ENCODE measurements at places on chromosomes 2 and 18.

DNA sequence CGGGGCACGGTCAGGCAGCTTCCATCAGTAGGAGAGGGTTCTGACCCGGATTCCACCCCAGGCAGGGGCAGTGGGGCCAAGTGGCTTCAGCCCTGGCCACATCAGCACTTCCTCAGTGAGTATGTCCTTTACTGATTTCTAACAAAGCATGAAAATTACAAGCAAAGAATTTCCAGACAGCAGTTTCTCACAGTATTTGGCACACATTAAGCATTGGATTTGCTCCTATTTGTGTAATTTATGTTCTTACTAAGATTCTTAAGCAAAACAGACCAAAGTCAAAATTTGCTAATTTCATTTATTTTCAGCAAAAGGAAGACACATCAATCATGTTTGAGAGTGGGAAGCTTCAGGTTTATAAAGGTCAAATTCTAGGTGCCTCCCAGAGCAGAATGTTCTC lies 73.3 kb upstream of the NFATC1 start:
- DNase-seq: no peak

- no peak for DNase-seq
These were observed 73.4 kb downstream of the CCDC150 start for GRCh38 chr2:196712867-196713266.

GRCh38 chr18:23523429-23524212 lies 20.3 kb downstream of the RMC1 start:
- DNase-seq: no peak

- peak; percentile 29 for DNase-seq
These were observed 96.9 kb downstream of the HDAC4 start for GRCh38 chr2:239303711-239304532.

GRCh38 chr2:119197529-119198239 lies 25.9 kb upstream of the STEAP3 start:
- DNase-seq: no peak

GRCh38 chr18:44897411-44897810 lies 216.7 kb downstream of the SETBP1 start:
- DNase-seq: no peak

DNA sequence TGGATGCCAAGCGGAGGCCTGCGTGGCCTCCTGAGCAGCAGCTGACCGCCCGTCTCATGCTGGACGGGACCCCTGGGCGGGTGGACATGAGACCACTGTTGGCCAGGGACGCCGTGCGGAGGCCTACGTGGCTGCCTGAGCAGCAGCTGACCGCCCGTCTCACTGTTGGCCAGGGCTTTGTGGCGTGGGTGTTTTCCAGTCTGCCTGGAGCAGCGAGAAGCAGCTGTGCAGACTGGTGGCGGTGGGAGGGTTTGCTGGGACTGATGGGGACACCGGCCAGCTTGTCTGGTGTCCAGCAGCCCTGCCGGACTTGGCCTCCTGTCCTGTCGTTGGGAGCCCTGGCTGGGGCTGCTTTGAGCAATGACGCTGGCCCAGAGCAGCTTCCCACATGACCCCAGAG lies 5.8 kb upstream of the D2HGDH start:
- DNase-seq: no peak

DNA sequence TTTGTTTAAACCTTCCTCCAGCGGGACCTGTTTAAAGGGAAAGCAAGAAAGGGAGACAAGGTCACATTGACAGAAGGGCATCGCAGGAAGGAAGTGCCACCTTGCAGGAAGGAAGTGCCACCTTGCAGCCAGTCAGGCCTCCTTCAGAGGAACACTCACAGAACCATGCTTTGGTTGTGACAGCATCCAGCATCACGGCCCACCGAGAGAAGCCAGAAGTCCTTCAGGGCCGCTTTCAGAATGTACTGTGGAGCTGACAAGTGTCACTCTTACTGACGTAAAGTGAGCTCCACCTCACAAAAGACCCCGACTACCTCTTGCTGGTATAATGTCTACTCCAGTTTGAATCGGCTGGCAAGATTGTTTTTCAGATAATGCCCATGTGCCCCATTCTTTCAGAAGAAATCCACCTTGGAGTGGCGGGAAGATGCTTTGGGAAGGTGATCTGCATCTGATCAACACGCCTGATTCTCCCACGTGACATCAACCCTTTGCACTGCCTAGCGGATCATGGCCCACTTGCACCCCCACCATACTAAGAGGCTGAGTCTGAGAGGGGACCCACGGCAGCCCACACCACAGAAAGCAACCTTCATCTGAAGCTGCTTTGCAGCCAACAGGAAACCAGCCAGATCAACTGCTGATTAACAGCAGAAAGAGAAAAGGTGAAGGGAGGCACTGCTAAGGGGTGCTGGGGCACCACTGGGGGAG lies 99.8 kb downstream of the UXS1 start:
- peak; percentile 47 for DNase-seq

DNA sequence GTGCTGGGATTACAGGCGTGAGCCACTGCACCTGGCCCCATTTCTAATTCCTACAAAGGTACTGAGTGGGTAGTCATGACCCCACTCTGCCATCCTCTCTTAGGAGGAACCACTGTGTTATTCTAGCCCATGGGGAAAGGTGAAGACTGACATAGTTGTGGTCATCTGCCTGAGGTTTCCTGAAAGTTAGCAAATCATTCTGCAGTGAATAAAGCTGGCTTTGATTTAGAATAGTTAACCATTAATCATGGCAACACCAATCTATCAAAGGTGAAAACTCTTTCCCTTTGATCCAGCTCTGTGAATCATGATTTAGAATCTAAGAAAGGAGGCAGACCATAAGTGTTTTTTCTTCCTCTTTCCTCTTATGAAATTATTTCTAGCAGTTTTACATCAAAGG lies 50.8 kb downstream of the SUMO1 start:
- DNase-seq: no peak

GRCh38 chr2:53473775-53474311 lies 293.8 kb upstream of the CHAC2 start:
- DNase-seq: no peak

DNA sequence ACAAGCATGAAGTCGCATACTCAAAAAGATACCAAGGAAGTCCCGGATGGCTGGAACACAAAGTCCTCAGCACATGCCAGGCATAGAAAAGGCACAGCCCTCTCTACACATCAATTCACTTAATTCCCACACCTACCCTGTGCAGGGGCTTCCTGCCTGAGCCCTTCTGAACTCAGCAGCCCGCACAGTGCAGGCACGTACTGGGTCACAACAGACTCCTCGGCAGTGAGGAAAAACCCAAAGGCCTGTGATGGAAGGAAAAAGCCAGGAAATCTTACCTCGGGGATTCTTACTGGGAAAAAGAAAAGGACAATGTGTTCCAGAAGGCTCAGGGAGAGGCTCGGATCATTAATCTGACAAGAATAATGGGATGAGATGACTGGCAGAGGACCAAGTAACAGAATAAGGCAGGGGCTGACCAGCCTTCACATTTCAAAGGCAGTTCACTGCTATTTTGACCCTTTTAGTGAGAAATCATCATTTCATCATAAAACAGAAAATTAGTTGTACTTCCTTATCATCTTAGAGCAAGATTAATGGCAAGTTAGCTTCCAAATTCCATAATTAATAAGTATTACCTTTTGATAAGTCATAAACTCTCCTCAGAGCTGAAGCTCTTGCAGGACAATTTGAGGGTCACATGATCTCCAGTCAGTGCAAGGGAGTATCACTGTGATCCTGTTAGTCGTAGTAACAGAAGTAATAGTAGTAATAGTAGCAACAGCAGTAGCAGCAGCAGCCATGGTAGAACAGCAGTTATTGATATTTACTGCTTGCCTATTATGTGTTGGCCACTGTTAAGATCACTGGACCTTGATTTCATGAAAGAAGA lies 87.4 kb downstream of the STK39 start:
- DNase-seq: no peak

- no peak for DNase-seq
These were observed 139.4 kb downstream of the RNF152 start for GRCh38 chr18:61753373-61753772.

GRCh38 chr18:48790226-48790863 lies 160.4 kb downstream of the SMAD7 start:
- peak; percentile 18 for DNase-seq
